ENCODE measurements at places on chromosomes 11 and 22. TPM values are rescaled to one million over a fixed set of nuclear protein-coding genes. Genes with fewer than 3 reads are reported as not detected.

- no peak for DNase-seq
Measured at GRCh38 chr11:134139303-134139872, 70.5 kb downstream of the JAM3 start.

GRCh38 chr22:29956680-29957079 lies 73.7 kb downstream of the MTMR3 start:
- DNase-seq = no peak

DNA sequence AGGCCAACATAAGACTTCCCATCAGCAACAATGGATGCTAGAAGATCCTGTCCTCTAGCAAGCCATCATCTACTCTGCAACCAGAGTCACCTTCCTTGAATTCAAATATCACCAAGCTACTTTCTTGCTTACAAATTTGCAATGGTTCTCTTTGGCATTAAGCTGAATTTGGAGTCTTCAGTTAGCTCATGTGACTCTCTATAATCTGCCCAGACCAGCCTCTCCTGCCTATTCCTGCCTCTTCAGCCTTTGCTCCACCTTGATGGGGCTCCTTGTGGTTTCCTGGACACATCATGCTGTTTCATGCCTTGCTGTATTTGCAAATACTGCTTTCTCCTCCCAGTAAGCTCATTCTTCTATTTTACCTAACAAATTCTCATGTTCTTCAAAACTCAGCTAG lies 82.3 kb downstream of the RASSF10 start:
- no peak for DNase-seq

- no peak for DNase-seq
Measured at GRCh38 chr11:13966486-13966885, 4.0 kb downstream of the SPON1 start.

DNA sequence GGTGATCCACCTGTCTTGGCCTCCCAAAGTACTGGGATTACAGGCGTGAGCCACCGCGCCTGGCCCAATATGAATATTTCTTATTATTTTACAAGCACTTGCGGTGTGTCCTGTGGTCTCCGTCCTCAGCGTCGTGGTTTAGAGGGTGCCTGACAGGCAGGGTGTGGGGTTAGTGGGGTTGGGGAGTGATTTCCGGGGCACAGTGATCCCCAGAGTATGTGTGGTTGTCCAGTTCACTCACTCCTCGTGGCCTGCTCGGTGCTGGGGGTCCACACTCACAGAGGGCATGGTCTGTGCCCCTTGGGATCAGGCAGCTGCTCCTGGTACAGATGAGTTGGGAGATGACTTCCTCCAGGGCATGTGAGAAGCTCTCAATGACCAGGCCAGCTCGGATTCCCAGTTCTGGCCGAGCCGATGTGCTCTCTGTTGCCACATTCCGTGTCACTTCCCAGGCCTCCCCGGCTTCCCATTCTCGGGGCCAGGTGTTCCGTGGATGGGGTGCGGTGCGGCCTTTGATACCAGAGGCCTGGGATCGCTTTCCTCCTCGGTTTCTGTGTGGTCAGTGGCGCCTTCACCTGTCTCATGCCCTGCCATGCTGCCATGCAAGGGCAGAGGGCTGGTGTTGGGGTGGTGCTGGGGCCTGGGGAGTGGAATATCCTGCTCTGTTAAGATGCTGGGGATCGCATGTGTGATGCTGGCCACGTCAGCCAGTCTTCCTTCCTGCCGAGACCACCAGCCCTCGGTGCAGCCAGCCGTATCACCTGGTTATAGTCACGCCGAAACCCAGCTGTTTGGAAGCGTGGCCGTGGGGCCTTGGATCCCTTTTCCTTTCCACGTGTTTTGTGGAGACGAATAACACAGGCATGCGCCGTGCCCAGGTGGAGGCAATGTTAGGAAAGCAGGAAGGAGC lies 39.6 kb downstream of the PARVB start:
- DNase-seq = no peak

- no peak for DNase-seq
Measured at GRCh38 chr11:77193911-77194830, 66.1 kb downstream of the MYO7A start.

- no peak for DNase-seq
Measured at GRCh38 chr22:42509548-42509947, 10.0 kb downstream of the RRP7A start.

DNA sequence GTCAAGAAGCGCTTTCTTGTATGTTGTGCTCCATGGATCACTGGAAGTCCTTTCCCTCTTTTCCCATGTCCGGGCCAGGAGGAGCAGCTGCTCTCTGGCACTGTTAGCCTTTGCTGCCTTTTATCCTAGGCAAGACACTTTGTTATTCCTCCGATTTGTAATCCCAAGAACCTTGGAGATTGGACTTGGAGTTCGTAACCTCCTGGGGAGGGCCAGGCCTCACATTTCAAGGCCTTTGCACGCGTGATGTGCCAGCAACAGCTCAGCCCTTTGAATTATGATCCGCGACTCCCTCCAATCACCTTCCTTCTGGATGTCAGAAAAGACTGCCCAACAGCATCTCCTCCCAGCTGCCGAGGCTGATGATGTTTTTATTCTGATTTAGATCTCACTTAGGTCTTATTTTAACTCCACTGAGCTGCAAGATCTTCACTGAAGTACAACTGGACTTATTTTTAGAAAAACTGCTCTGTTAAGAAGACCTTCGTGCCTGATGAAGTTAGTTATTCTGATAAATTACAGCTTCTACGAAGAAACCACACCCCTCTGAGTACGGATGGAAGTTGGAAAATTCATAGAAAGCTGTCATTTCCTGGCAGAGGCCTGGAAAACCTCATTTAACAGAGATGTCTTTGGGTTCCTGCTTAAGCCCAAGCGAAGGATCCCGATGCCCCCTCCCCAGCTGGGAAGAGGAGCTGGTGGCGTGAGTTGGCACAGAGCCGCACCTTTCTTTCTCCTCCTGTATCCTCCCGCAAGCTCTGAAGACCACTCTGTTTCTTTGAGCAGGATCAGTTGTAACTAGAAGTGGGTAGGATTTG lies 62.4 kb downstream of the PARVB start:
- peak; percentile 92 for DNase-seq

GRCh38 chr11:118914178-118914918 lies 11.4 kb downstream of the BCL9L start:
- no peak for DNase-seq

DNA sequence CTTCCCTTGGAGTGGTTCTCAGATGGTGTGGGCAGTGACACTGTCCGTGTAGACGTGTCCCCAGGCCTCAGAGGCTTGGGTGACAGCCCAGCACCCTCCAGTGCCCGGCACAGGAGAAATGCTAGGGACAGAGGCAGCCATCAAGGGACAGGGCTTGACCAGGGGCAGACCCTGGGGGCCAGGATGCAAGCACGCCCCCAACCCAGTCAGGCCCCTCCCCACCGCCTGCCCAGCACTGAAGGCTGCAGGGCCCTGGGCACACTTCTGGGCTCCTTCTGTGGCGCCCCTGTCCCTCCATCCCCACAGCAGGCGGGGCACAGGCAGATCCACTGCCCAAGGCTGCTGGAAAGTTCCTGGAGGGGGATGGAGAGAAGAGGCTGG lies 11.1 kb downstream of the IGF2 start:
- no peak for DNase-seq

- DNase-seq = no peak
Measured at GRCh38 chr11:72767203-72768062, 15.2 kb upstream of the ARAP1 start.

- DNase-seq = no peak
Measured at GRCh38 chr11:2881981-2882375, 3.6 kb downstream of the CDKN1C start.

GRCh38 chr22:25741692-25742626 lies at the start of gene MYO18B:
Gene MYO18B, plus strand, starts transcription at chr22:25742188. Its CDS starts 18,905 bp downstream, at chr22:25761093.
- no peak for DNase-seq

- DNase-seq = no peak
Measured at GRCh38 chr22:46994983-46995382, 232.5 kb downstream of the TBC1D22A start.

- peak; percentile 82 for DNase-seq
Measured at GRCh38 chr11:10878408-10879214, 20.8 kb upstream of the ZBED5 start.

DNA sequence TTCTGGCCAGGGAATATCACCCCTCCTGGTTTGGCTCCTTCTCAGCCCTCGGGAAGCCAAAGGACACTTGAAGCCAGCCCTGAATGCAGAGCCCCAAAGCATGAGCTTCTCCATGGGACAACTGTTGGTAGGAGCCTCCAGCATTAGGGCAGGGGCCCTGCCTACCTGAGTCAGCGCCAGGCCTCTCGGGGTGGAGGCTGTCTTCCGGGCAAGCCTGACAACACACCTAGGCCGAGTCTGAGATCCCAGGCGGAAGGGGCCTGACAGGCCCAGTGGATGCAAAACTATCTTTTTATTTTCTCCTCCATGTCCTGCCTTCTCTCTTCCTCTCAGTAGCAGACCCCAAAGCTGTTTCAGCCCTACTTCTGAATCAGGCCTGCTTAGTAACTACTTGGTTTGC lies 27.6 kb downstream of the RCOR2 start:
- no peak for DNase-seq

The TUB gene
- total RNA-seq = 19.2 TPM

The BARX2 gene
- not detected for total RNA-seq

The RFPL1 gene
- total RNA-seq = not detected

The IFITM10 gene
- 2.2 TPM for total RNA-seq

The C11orf97 gene
- total RNA-seq = not detected

The DDI1 gene
- not detected for total RNA-seq

The DEFB131B gene
- total RNA-seq = not detected

The RIMBP3C gene
- total RNA-seq = 0.63 TPM

Data from fibroblast of the aortic adventitia (primary cell).